ENCODE measurements at places on chromosomes 3 and 15. TPM values are rescaled to one million over a fixed set of nuclear protein-coding genes. Genes with fewer than 3 reads are reported as not detected.

The C3orf85 gene
- not detected for polyA plus RNA-seq

The HESX1 gene
- 0.64 TPM for polyA plus RNA-seq

The GPR160 gene
- 11.0 TPM for polyA plus RNA-seq

The CFAP44 gene
- polyA plus RNA-seq, result 1.3 TPM

The GOLGA6B gene
- not detected for polyA plus RNA-seq

The NTRK3 gene
- polyA plus RNA-seq, result 0.79 TPM

The NEO1 gene
- 9.8 TPM for polyA plus RNA-seq

The ASB14 gene
- polyA plus RNA-seq, result not detected

The BRPF1 gene
- polyA plus RNA-seq, result 12.8 TPM

The PODXL2 gene
- 7.2 TPM for polyA plus RNA-seq

The SI gene
- 0.12 TPM for polyA plus RNA-seq

The MRPS25 gene
- 24.2 TPM for polyA plus RNA-seq

The EEF1AKMT4 gene
- polyA plus RNA-seq, result 4.4 TPM

The TLR9 gene
- polyA plus RNA-seq, result 0.08 TPM

The SLC51B gene
- polyA plus RNA-seq, result not detected

The GOLGA6L7 gene
- polyA plus RNA-seq, result not detected

The LDHAL6B gene
- 0.03 TPM for polyA plus RNA-seq

The TMEM40 gene
- not detected for polyA plus RNA-seq

The HRG gene
- polyA plus RNA-seq, result not detected

The FBXL2 gene
- polyA plus RNA-seq, result 1.9 TPM

The GHSR gene
- polyA plus RNA-seq, result 0.17 TPM

The NLGN1 gene
- polyA plus RNA-seq, result 0.23 TPM

The SEC62 gene
- polyA plus RNA-seq, result 44.2 TPM

The NCEH1 gene
- polyA plus RNA-seq, result 2.2 TPM

The CCR9 gene
- 0.05 TPM for polyA plus RNA-seq

The PLAAT1 gene
- 0.20 TPM for polyA plus RNA-seq

The PLA1A gene
- 5.8 TPM for polyA plus RNA-seq

All from adipose tissue (tissue), 3 donors.